ENCODE measurements at places on chromosomes 2 and 18. TPM values are rescaled to one million over a fixed set of nuclear protein-coding genes. Genes with fewer than 3 reads are reported as not detected.

The ZDBF2 gene
- total RNA-seq: 16.7 TPM

The NDUFS1 gene
- total RNA-seq: 187 TPM

DNA sequence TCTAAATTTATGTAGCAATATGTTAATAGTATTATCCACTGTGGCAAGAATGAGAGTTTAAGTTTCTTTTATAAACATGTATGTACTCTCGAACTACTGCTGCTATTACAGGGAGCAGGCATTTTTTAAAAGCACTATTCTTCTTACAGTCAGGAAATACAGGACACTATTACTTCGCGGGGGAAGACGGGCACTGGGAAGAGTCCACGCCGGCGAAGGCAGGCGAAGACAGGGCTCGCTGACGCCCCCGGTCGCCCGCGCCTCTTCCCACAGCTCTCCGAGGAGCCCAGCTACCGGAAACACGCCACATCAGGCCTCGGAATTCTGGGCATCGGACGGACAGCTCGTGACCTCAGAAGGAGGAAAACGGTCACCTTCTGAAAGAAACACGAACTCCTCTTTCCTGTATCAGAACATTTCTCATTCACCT lies 90.2 kb downstream of the FAM161A start:
- DNase-seq: peak; percentile 89

- DNase-seq: no peak
These were observed 412.0 kb downstream of the MEIS1 start for GRCh38 chr2:66846887-66847286.

DNA sequence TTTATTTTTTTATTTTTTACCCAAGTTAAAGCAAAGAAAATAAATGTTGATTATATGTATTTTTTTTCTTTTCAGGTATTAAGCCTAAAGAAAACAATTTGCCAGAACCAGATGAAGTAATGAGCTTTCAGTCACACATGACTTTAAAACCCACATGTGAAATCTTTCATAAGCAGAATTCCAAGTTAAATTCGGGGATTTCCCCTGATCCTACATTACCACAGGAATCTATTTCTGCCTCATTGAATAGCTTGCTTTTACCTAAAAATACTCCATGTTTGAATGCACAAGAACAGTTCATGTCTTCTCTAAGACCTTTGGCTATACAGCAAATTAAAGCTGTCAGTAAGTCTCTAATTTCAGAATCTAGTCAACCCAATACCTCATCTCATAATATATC lies 26.6 kb downstream of the GEN1 start:
- DNase-seq: peak; percentile 10

GRCh38 chr2:233178994-233179847 lies 72.3 kb upstream of the ATG16L1 start:
- DNase-seq: no peak

DNA sequence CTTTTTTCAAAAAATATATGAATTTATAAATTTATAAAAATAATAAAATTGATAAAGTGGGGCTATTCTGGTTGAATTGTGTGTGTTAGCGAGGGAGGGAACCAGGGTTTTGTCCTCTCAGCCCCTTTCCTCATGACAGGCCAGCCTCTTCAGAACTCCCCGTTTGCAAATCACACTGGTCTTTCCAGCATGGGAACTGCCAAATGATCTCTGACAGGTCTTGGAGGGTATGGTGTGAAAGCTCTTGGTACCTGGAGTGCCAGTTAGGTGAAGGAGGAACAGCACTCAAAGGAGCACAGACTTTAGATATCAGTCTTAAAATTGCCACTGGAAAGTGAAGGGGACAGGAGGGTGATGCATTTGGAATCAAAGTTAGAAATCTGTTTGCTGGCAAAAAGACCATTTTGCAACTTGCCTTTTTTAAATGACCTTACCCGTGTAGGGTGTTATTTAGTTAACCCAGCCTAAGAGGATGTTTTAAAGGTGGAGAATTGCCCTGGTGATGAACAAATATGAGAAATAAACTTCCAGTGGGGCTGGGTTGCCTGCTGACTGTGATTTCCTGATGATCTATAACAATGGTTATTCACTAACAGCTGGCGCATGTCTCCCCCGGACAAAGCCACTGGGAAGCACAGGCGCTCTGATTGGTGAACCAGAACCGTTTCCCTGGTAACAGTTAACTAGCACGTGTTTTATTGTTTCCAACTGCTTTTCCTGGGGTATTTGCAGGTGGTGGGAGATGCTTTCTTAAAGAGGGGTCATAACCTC lies 85.3 kb upstream of the EFEMP1 start:
- DNase-seq: peak; percentile 89

DNA sequence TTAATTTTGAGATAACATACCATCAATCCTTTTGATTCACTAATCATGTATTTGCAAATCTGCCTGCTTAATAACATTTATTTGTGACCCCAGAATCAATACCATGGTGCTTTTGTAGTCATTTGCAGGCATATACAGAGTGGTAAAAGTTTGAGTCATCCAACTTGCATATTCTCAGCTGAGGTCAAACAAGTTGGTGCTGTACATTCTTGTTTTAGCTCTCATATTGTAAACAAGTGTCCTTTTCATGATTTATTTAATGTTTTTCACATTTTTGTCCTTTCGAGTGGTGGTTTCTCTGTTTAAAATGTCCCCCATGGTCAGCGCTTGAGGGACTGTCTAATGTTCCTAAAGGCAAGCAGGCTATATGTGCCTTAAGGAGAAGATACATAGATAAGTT lies 17.5 kb downstream of the RAB27B start:
- DNase-seq: peak; percentile 62

The FASTKD1 gene
- 11.5 TPM for total RNA-seq

The C2orf80 gene
- total RNA-seq: not detected

DNA sequence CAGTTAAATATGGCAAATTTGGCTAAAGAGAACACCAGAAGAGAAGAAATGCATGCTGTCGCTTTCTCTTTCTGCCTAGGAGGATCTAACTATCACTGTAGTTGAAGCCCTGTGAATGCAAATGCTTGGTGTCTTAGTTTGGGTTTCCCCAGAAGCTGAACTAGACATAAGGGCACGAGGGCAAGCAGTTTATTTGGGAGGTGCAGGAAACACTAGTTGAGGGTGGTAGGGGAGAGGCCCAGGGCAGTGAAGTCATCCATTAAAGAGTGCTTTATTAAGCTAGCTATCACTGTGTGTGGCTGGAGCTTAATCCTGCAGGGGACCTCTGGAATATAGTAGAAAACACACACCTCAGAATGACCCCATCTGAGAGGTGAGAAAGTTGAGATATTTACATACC lies 639.8 kb upstream of the ZEB2 start:
- no peak for DNase-seq

The LBH gene
- 158 TPM for total RNA-seq

The SPC25 gene
- 2.0 TPM for total RNA-seq
